ENCODE measurements at places on chromosomes 4 and X.

DNA sequence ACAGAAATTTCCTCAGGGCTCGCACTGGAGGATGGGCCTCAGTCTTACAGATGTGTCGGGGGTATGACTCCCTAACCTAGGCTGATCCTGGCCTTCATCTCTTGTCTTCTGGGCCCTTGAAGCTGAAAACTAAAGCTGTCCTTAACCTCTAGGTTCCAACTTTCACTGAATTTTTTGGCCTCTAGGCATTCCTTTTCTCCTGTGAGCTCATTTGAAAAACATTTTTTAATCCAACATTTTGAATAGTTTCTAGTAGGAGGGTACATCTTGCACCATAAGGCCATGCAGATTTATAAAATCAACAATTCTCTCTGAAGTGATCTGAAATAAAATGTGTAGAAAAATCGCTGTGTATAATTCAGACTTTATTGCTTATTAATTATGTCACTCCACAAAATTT lies 19.7 kb downstream of the RWDD4 start:
- DNase-seq: no peak

DNA sequence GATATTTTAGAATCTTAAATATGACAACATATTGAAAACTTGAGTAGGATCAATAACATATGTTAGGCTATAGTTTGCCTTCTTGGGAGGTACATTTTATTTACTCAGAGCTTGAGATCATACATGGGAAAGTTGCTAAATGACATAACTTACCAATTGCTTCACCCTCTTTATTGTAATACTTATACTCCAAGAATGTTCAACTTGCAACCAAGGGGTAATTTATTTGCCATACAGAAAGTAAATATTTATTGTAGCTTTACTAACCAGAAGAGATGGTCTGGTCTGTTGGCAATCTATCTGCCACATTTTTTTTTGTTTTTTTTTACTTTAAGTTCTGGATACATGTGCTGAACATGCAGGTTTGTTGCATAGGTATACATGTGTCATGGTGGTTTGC lies 426.6 kb downstream of the ARHGAP24 start:
- DNase-seq: no peak

- peak; percentile 66 for DNase-seq
Measured at GRCh38 chrX:66020631-66021334, 19.1 kb downstream of the VSIG4 start.

DNA sequence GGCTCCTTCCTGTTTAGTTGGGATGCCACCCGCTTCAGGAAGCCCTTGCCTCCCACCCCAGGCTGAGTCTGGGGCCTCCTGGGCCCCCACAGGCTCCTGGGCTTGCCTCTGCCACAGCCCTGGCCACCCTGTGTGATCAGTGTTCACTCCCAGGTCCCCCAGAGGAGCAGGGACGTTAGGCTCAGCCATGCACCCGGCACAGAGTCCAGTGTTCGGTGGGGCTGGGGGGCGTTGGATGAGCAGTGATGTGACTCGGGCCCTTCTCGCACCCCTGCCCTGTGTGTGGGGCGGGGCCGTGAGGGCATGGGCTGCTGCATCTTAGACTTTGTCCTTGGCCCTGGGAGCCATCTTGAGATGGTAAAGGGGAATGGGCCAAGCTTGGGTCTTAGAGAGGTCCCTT lies 29.9 kb upstream of the HTRA3 start:
- no peak for DNase-seq

DNA sequence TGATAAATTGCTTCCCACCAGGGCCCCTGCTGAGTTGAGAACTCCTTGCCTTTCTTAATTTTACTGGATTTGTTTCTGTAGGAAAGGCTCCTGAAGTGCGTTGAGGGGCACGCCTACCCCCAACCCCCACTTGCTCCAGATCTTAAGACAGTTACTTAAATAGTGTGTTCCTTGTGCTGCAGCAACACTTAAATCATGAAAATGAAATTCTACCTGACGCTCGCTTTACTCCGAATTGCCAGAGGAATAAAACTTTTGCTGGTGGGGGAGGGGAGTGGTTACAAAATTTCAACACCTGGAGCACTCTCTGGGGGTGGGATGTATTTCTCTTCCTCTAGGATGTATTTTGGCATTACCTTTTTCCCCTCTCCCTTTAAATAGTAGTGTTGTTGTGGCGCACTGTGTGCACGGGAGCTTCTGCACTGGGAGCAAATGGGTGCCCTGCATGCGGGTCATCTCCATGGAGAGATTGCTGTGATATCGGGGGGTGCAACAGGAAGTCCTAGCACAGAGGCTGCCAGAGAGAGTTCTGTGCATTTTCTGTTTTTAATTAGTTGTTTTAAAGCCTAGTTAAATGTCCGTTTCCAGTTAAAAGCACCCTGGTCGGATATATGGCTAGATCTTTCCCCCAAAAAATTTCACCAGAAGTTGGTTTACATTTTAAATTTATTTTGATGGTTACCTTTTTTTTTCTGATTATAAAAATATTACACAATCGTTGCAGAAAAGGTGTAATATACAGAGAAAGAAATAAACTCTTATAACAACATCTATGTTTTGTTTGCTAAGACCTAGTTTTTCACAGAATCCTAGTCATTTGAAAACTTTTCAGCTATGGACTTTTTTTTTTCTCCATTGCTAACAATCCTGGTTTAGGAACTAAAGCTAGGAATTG lies 207.7 kb downstream of the SOWAHB start:
- DNase-seq: peak; percentile 34

- DNase-seq: peak; percentile 20
Measured at GRCh38 chrX:46757593-46757992, 1.3 kb downstream of the SLC9A7 start.

- DNase-seq: no peak
Measured at GRCh38 chrX:71525316-71525715, 7.6 kb upstream of the OGT start.

DNA sequence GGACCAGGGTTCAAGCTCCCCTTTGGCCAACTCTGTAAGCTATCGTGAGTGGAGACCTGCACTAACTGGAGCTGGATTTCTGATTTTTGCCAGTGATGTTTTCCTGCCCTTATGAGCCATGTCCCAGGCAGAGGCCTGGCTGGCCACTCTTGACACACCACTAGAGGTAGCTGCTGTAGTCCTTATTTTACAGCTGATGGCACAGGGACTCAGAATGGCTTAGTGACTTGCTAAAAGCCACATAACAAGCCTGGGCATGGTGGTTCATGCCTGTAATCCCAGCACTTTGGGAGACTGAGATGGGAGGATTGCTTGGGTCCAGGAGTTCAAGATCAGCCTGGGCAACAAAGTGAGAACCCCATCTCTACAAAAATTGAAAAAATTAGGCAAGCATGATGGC lies 33.4 kb downstream of the CYTL1 start:
- DNase-seq: peak; percentile 51

GRCh38 chr4:14744346-14744745 lies 257.9 kb upstream of the CPEB2 start:
- no peak for DNase-seq

DNA sequence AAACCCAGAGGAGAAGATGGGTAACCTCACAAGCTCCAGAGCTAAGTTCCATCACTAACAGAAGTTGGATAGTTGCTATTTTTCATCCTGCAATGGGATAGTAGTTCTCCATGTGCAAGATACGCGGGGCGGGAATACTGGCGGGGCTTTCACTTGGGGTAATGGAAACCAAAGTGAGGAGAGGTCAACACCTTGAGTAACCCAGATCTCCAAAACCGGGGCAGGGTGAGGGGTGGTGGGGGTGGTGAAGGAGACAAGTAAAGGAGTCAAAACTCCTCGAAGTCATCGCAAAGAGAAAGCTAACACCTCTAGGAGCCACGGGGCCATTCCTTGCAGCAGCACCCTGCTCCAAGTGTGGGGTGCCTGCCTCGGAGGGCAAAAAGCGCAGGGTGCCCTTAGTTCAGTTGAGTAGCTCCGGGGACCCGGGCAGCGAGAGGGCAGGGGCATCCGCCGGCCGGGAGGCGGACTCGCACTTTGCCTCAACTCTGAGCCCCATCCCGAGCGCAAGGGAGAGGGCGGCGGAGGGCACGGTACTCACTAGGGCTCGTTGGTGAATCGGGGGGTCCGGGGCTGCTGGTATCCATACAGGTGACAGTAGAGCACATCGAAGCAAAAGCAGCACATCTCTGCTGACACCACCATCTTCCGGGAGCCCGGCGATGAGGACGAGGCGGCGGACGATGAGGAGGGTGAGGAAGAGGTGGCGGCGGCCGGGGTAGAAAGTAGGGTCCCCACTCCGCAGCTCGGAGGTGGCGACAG lies 645 bp downstream of the AMMECR1 start:
- peak; percentile 36 for DNase-seq

DNA sequence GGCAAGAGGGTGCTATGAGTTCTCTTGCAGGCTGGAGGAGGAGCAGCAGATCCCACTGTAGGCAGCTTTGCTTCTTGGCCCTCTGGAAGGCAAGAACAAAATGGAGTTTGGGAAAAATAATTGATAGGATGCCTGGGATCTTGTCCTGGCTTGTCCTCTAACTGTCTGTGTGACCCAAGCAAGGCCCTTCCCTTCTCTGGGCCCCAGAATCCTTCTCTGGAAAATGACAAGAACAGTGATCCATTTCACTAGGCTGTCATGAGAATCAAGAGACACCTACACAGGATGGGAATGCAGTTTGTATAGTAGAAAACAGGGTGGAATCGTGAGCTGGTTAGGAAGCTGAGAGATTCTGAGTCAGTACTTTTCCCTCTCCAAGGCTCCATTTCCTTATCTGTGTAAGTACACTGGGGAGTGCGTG lies 133.3 kb downstream of the PJA1 start:
- DNase-seq: no peak

- no peak for DNase-seq
Measured at GRCh38 chr4:52825460-52826090, 36.5 kb upstream of the RASL11B start.

GRCh38 chr4:24477919-24478318 lies 106.4 kb downstream of the DHX15 start:
- no peak for DNase-seq

DNA sequence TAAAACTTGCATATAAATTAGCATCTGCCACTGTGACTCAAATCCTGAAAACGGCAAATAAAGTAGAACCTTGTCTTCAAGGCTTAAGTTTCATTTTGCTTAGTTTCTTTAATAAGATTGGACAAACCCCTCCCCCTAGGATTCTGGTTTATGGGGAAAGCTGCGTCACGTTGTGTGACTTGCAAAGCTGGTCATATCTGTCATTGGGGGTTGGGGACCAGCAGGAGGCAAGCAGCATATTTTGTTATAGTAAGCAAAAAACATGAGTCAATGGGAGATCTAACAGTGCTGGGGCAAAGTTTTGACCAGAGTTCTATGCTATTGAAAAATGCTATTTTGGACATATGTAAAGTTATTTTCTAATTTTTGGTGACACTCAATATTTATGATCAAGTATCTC lies 407.3 kb downstream of the PCDH18 start:
- no peak for DNase-seq

Data from hematopoietic multipotent progenitor cell treated with erythropoietin and hydrocortisone succinate and interleukin-3 and kit ligand, for 4 days (in vitro differentiated cells).